NCI-H2107 (cell line): ENCODE measurements at places on chromosomes 5 and 9.

- no peak for DNase-seq
Observed at GRCh38 chr5:110086658-110087388, 397.1 kb downstream of the MAN2A1 start.

DNA sequence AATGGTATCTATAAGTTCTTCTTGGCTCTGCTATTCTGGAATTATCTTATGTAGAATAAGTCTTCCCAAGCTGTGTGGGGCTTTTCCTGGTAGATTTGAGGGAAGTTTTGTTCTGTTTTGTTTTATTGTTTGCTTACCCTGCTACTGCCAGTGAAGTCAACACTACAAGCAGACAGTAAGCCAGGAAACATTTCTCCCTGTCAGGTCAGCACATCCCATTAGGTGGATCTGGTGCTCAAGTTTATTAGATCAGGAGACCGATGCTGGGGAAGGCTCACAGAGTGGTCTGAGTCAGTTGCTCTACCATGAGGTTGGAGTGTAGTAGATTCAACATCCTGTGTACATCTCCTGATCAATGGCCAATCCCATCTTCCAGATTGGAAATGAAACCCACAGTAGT, 79.1 kb downstream of the ADRB2 start:
- no peak for DNase-seq

DNA sequence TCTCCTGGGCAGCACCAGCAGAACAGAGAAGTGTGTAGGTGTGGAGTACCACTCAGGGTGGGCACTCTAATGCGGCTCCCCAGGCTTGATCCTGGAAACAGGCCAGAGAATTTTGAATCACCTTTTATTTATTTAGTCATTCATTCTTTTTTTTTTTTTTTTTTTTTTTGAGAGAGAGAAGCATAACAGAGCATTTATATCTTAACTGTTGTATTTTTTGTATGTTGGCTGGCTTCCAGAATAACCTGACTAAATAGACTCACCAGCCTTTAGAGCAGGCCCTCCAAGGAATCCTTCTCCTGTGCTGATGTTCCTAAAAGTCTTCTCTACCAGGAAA, 153.4 kb downstream of the PIK3R1 start:
- no peak for DNase-seq

- no peak for DNase-seq
Observed at GRCh38 chr9:96495341-96495740, 45.4 kb downstream of the HABP4 start.

DNA sequence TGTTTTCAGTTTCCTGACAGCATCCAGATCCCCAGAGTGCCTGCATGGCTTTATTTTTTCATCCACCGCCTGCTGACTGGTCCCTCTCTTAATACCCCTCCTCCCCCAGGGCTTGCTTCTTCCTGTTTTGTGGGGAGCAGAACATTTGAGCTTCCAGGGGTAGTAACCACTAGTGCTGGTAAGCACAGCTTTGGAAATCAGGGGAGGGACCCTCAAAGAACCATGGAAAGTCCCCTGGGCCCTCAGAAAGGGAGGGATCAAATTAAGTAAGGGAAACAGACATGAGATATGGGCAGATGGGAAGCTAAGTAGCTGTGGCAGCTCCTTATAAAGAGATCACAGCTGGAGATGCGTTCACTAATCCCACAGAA, 26.8 kb downstream of the GRIA1 start:
- DNase-seq = no peak

DNA sequence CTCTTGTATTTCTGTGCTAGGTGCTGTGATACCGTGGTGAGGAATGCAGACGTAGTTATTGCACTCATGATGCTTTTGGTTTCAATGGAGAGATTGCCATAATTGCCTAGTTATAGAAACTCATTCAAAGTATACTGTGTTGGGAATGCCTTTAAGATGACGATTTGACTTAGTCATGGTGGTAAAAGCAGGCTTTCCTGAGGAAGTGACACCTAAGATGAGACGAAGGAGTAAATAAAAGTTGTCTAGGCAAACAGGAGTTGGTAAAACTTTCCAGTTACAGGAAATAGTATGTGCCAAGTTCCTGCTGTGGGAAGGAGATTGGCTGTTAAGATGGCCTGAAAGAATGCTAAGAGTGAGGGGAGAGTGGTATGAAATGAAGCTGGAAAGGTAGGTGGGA, 48.1 kb downstream of the FOCAD start:
- DNase-seq = no peak

DNA sequence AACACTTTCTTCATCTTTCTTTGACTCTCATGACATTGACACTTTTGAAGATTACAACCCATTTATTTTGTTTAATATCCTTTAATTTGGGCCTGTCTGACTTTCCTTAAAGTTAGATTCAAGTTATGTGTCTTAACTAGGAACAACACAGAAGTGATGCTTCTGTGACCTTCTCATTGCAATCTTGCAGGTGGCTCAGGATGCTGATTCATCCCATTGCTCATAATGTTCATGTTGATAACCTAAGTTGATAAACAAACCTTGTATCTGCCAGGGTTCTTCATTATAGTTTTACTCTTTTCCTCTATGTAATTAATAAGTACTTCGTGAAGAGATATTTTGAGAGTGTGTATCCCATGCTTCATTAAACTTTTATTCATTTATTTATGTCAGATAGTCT, 107.2 kb upstream of the SHB start:
- DNase-seq = no peak

DNA sequence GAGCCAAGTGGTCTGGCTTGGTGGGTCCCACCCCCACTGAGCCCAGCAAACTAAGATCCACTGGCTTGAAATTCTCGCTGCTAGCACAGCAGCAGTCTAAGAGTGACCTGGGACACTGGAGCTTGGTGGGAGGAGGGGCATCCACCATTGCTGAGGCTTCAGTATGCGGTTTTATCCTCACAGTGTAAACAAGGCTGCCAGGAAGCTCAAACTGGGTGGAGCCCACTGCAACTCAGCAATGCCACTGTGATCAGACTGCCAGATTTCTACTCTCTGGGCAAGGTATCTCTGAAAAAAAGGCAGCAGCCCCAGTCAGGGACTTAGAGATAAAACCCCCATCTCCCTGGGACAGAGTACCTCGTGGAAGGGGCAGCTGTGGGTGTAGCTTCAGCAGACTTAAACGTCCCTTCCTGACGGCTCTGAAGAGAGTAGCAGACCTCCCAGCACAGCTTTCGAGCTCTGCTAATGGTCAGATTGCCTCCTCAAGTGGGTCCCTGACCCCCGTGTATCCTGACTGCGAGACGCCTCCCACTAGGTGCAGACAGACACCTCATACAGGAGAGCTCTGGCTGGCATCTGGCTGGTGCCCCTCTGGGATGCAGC, 18.2 kb upstream of the STK32A start:
- DNase-seq = no peak

- no peak for DNase-seq
Observed at GRCh38 chr5:65172486-65173129, 309.1 kb downstream of the ADAMTS6 start.

DNA sequence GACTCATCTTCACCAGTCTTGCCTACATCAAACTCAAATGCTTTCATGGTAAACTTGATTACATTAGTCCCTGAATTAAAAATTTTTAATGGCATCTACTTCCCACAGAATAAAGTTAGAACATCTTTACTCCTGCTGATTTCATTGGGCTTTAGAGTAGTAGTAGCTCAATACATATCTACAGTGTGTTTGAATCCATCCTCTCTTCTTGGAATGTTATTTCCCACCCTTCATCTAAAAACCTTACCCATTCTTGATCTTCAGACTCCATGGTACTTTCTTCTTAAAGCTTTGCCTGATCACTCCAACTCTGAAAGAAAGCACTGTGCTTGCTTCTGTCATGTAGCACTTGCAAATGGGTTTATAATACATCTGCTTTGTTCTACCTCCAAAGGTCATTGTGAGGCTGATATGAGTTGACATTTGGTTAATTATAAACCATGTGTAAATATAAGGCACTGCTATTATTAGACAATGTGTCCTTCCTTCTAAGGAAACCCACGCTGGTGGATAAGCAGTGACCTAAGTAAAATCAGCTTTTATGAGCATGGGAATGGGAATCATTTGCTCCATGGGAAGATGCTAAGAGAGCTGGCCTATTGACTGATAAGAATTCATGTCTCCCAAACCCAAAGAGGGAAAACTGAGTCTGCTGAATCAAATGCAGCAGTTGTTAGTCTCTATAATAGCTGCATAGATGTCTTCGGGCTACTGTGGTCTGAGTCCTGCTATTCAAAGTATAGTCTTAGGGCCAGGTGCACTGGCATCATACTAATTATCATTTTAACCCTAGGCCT, 7.5 kb upstream of the PRLR start:
- DNase-seq = no peak

DNA sequence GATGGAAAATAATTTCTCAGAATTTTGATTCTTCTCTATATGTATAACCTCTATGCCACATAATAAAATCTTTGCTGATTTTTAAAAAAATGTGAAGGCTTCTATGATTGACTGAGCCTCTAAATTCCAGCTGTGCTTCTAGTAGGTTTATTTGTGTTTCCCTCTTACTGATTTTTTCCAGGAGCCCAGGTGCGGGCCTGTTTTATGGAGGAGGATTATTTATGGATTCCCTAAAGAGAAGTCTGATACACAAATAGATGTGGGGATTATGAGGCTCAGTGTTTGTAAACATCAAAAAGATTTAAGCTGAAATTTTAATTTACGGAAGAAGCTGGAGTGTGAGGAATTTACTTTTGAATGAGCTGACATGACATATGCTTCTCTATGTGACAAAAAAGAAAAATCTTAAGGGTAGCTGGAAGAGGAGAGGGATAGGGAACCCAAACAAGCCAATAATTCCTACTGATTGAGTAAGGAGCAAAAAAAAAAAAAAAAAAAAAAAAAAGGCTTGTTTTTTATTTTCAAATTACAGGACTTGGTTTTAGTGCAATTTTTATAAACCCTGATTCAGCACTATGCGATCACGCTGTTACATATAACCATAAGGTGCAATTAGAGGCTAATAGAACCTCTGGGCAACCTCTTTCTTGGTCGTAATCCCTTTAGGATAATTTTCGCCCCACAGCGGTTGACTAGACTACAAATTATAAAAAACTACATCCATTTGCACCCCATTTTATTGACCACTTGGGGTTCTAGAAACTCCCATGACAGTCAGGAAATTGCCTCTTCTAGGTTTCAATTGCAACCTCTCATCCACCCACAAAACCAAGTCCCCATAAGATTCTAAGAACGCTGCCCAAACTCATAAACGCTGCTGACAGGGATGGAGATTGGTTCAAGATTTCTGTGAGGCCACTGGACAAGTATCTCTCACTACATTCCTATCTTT, 44.4 kb upstream of the RAI14 start:
- no peak for DNase-seq

DNA sequence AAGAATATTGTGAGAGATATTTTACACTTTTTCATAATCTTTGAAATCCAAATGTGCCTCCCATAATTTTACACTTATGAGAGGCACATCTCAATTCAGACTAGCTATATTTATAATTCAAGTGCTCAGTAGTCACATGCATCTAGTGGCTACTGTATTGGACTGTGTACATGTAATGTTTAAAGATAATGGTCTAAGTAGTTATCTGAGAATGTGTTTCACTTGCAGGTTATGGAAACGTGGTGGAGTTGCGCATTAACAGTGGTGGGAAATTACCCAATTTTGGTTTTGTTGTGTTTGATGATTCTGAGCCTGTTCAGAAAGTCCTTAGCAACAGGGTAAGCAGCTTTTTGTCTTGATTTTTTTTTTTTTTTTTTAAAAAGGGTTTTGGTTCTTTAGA, 28.8 kb downstream of the G3BP1 start:
- DNase-seq = no peak

DNA sequence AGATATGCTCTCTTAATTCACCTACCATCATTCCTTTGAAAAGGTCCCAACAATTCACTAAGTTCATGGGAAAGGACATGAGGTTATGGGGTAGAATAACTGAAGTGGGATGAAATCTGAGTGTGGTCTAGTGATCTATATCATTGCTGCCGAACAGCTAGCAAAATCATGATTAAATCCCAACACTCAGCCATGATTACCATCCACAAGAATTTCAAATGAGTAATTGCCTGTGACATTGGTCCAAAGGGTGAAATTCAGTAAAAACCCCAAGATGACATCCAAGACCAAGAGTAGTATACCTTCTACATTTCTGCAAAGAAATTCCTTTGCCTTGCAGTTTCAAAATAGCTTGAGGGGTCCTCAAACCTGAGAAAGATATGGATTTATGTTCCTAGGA, 225.6 kb downstream of the SPOCK1 start:
- DNase-seq = no peak

DNA sequence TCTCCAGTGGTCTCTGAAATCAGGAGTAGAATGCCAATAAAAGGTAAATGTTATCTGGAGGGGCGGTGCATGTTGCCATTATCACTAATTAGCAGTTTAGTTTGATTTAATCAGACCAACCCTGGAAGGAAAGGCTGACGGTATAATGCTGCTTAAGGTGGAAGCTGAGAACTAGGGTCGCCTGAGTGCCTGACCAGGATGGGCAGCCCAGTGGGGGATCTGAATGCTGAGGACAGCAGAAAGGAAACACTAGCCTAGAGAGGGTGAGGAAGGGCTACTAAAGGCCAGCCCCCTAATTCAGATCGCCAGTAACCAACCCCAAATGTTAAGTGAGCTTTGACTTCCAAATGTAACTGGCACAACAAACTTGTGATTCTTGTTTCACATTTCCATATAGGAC, 172.2 kb downstream of the APBA1 start:
- no peak for DNase-seq

DNA sequence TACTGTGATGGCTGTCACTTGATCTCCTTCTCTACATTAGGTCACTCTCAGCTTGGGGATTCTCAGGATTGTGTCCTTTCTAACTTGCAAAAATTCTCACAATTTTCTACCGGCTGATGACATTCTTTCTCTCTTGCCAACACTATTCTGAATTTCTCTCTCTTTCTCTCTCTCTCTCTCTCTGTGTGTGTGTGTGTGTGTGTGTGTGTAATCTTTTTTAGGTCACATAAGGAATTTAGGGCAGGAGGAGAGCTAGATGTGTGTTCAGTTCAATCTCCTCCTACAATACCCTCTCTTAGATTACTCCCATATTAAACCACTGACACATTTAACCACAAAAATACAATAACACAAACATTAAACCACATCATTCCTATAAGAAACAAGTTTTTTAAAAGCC, 242.3 kb upstream of the NREP start:
- DNase-seq = no peak

DNA sequence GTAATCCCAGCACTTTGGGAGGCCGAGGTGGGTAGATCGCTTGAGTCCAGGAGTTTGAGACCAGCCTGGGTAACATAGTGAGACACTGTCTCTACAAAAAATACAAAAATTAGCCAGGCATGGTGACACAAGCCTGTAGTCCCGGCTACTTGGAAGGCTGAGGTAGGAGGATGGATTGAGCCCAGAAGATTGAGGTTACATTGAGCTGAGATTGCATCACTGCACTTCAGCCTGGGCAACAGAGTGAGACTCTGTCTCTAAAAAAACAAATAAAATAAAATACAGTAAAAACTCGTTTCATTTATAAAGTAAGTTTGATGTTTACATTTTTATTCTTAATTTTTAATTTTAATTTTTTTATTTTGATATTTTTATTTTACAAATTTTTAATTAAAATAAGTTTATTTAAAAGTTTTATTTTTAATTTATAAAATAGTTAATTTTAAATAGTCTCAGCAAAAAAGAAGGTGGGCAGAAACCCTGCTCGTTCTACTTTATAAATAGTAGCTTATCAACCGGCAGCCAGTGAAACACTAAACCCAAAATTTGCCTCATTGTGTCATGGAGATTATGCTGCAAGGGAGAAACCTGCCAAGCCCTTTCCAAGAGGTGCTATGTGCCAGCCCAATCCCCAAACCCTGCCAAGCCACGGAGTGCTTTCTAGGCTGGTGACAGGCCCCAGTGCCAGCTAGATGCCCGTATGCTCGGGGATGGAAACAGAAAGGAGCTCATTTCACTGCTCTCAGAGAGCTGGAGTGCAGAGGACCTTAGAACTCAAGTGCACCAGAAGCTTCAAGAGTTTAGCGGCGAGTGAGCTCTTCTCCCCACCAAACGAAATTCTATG, 38.9 kb downstream of the SERINC5 start:
- DNase-seq = peak; percentile 63
